ENCODE measurements at places on chromosomes 16 and 17.

DNA sequence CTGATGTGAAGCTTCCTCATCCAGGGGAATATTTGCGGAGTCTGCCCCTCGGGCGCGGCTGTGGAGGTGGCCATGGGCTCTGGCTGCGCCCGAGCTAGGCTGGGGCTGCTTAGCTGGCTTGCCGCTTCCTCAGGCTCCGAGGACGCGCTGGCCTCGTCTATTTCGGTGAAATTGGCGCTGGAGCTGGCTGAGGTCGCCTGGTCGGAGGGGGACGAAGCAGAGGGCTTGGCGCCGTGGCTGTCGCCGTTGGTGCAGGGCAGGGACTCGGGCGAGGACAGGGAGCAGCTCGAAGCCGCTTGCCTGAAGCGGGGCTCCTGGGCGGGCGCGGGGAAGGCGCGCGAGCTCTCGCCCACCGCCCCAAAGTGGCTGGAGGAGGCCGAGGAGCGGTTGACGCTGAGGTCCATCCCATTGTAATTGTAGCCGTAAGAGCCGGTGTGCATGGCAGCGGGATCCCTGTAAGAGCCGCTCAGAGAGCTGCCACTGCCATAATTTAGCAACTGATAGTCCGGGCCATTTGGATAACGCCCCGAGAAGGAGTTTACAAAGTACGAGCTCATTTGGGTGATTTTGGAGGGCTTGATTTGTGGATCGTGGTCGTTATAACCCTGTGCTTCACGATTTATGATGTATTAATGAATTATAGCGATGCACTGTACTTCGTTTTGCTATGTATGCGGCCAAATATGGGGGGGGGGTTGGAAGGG lies at the start of gene HOXB5:
TSS of gene HOXB5 (minus strand) at position 654 of the 704 bp plus-strand sequence. CDS start at position 557, 97 bp downstream.
- no peak for DNase-seq

DNA sequence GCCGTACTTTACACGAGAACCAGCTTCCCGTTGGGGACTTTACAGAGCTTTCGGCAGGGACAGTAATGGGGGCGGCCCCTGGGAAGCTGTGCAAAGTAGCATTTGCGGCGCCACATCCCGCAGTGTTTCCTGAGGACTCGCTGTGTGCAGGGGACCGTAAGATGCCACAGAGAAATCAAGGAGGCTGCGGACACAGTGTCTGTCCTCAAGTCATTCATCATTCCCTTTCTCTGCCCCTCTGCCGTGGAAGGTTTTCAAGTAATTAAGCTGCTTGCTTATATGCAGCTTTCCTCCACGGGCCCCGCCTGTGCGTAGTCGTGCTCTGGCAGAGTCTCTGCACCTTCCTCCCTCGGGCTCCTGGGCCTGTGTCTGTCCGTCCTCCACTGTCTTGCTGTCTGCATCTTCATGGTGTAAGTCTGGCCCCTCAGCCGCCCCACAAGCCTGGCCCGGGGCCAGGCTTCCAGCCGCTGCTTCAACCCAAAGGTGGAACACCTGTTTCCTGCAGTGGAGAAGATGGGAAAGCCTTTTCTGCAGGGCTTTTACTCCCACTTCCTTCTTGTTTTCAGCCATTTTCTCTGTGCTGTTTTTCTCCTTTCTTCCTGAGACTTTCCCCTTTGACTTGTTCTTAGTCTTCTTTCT lies 216.9 kb upstream of the CHMP6 start:
- no peak for DNase-seq

GRCh38 chr17:36507266-36507665 lies 20.8 kb downstream of the ZNHIT3 start:
- DNase-seq = no peak

DNA sequence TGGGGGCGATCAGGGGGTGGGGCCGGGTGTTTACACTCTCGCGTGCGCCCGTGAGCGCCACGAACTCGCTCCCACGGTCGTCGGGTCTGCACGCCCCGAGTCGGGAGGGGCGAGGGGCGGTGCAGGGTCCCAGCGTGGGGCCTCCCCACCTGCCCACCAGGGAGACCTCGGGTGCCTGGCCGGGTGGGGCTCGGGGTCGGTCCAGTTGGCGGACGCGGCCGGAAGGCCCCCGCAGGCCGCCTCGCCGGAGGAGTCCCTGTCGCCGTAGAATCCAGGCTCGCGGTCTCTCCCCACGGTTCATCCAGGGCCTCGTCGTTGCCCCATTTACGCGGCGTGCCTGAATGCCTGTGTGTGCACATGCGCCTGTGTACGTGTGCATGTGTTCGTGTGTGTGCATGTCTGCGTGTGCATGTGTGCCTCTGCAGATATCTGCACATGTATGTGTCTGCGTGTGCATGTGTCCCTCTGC lies 510 bp upstream of the RAB40B start:
- no peak for DNase-seq

DNA sequence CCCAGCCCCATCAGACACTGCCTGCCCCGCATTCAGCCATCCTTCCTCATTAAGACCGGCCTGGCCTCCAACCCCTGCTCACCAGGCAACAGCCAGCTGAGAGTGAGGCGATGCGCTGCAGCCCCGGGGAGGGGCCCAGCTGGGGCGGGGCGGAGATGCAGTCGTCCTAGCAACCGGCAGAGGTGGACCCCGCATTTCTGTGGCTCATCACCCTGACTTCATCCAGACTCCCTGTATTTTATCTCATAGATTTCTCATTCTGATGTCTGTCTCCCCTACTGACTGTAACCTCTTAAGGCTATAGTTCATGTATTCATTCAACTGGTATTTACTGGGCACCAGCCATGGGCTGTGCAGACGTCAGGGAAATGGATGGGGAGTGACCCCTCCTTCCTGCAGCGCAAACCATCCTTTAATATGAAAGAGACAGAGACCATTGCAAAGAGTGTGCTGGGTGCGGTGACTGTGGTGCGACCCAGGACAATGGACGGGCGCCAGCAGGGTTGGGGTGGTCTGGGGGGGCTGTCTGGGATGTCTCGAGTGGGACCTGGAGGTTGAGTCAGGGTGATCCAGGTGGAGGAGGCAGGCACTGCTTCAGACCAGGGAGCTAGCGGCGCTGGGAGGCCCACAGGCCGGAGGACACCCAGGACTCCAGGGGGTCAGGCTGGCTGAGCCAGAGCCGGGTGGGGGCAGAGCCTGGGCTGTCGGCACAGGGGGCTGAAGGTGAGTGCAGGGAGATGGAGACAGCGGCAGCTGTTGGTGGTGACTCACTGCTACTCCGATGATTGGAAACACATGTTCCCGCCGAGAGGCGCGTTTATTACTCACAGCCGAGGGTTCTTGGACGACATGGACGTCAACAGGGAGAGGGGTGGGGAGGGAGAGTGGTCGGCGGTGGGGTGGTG lies 10.5 kb upstream of the TIMP2 start:
- DNase-seq = no peak

DNA sequence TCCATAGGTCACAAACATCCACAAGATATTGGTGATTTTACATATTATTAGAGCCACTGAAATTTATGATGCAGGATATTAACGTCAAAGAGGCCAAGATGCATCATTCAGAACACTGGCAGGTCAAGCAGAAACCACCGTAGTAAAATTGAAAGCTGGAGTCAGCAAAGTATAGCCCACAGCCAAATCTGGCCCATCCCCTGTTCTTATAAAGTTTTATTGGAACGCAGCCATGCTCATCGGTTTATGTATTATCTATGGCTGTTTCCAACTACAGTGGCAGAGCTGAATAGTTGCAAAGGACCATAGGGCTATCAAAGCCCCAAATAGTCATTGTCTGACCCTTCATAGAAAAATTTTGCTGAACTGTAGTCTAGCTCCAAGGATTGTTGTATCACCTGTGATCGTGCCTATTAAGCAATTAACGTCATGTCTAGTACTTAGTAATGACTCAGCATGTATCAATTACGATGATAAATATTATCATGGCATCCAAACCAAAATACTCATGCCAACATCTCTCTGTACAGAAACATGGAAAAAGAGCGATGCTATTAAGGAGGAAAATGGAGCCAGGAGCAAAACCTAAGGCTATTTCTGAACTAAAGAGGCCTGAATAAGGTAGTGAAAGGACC lies 165.6 kb downstream of the IRX3 start:
- no peak for DNase-seq

DNA sequence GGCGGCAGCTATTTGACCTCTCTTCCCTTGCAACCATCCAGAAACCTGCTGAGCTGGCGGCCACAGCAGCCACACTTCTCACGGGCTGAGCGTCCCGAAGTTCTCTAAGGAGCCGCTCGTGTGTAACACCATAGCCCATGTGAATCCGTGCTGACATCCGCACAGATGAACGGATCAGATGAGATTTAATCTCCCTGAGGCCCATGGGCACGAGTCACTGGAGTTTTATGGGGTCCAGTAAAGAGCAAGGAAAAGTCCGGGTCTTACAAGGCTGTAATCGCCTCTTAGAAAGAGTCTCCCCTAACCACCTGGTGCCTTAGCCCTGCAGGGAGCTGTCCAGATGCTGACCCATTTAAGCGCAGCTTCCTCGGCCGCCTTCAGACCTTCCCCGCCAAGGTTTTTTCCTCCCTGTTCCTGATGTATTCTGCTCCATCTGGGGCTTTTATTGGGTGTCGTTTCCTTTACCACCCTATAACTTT lies 5.5 kb upstream of the CACNG5 start:
- no peak for DNase-seq

GRCh38 chr17:13160296-13160695 lies 142.5 kb upstream of the ELAC2 start:
- no peak for DNase-seq

DNA sequence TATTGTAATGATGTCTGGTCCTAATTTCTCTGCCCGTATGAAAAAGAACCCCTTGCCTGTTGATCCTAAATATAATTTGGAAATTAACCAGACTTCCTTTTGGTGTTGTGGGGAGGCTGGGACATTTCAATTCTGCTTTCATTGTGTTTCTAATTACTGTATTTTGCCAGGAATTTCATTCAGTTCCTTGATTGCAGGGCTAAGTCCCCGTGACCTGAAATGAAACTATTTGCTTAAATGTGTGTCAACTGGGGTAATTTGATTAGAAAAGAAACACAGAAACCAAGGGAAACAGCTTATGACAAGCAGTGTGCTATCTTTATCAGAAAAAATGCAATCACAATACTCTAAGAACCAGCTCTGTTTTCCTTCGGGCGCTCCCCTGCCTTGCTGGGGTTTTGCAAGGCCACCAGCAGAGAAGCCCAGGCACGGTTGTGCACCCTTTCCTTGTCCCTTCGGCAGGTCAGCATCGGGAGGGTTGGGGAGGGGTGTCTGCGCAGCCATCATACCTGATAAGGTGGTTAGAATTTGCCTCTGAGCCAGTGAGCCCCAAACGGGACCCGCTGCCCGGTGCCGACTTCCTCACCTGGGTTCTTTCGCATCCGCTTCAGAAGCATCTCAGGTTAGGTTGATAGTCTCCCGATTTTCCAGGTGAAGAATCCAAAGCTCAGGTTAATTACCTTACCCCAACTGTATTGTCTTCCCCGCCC lies 19.4 kb downstream of the KLHL36 start:
- DNase-seq = no peak

GRCh38 chr17:15382914-15383313 lies 41.5 kb upstream of the TEKT3 start:
- no peak for DNase-seq

- no peak for DNase-seq
Measured at GRCh38 chr17:20970329-20970728, 72.5 kb downstream of the USP22 start.

DNA sequence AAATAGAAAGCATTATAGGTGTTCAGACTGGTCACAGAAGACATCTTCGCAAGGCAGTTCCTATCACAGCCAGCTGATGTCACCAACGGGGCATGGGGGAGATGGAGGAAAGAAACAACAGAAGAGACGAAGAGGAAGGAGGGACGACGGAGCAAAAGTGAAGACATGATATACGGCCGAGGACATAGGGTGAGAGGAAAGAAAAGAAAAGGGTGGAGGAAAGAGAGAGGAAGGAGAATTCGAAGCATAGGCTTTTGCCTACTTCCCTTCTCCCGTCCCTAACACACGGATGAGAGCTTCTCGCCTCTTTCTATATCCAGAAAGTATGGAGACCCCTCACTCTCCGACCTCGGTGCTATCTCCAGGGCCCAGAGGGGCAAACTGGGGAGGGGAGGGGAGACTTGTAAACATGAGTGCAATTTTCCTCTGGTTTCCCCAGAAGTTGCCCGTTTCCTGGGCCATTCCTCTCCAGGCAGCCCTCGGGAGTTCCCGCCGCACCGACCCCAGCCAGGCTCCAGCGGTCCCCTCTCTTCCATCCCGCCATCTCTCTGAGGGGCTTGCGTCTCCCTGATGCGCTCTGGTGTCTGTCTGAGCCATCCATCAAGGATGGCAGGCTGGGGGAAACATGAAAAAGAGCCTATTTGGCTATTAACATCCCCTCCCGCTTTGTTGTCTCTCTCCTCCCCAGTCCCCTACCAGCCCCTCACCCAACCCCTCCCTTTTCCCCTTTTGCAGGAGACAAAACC lies 26.0 kb downstream of the COPZ2 start:
- no peak for DNase-seq

DNA sequence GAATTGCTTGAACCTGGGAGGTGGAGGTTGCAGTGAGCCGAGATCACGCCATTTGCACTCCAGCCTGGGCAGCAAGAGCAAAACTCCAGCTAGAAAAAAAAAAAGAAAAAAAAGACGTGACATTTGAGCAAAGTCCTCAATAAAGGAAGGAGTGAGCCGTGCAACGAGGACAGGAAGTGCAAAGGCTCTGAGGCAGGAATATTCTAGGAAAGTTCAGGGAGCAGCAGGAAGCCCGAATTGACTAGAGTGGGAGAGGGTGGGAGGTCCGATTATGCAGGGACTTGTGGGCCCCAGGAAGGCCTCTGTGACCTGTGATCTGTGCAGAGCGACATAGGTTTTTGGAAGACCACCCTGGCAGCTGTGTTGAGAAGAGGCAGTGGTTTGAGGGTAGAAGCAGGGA lies 8.6 kb upstream of the LASP1NB start:
- no peak for DNase-seq

DNA sequence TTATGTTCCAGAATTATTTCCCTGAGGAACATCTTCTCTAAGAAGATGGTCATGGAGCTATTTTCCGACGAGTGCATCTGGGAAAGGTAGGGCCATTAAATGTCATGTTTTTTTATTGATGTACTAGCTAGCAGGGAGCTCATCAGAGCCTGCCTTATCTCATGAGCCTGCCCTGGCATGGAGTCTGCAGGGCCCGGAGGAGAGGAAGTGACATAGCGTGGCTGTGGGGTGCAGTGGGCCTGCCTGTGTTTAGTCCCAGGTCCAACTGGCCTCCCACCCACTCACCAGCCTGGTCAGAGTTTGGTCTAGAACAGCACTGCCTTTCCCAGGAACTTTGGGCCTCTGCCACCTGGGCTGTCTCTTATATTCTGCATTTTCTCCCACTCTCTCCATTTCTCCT lies 389.8 kb downstream of the SNX29 start:
- DNase-seq = no peak

DNA sequence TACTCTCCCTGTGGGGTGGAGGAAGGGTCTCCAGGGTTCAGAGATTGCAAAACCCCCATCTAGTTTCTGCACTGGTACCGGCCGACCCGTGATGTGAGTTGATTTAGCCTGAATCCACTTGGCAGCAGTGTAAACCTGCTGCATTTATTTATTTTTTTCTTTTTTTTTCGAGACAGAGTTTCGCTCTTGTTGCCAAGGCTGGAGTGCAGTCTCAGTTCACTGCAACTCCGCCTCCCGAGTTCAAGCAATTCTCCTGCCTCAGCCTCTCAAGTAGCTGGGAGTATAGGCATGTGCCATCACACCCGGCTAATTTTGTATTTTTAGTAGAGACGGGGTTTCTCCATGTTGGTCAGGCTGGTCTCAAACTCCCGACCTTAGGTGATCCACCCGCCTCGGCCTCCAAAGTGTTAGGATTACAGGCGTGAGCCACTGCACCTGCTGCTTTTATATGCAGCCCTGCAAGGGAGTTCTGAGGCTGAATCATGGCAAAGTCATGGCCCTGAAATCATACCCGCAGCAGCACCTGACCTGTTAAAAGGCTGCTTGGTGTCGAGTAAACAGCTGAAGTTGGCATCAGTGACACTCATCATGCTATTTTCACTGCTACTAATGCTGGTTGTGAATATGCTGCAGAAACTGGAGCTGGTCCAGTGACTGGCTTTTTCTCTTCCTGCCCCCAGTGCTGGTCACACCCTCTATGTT lies 21.4 kb downstream of the DEXI start:
- DNase-seq = no peak

Data from GM12891 (cell line).